Type B pancreatic cell (in vitro differentiated cells): ENCODE measurements at places on chromosomes 3 and 15. TPM values are rescaled to one million over a fixed set of nuclear protein-coding genes. Genes with fewer than 3 reads are reported as not detected.

Gene PLCH1
- total RNA-seq, result 2.0 and 7.6 TPM in 2 replicates

Gene CLDN16
- 0.10 TPM in 1 of 2 replicates, not detected in the other for total RNA-seq

GRCh38 chr15:77830051-77830468 is 197.3 kb upstream of the LINGO1 start:
- peaks cover 14% of the 10 kb centered on the region for H3K4me1 ChIP-seq
- DNase-seq, result no peak
- H3K27ac ChIP-seq, result no peak overlapping the region
- H3K36me3 ChIP-seq, result no peaks in the 10 kb centered on the region
- peaks cover 5% of the 10 kb centered on the region for H3K27me3 ChIP-seq

Gene ATP13A5
- total RNA-seq, result not detected in 2 replicates
